ENCODE measurements at places on chromosomes 3 and 15.

DNA sequence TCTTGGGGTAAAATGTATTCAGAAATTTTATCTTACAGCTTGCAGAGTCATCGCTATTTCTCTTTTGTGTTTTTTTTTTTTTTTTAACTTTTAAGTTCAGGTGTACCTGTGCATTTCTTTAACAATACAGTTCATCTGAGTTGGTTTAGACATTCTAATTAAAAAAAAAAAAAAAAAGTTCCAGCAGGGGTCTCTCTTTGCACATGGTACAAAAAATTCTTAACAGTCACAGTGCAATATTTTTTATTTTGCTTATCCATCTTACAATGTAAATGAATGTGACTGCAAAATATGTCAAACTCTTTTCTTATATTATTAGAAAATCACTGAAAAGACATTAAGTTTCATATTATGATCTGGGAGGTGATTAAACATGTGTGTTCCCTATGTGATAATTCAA is 47.5 kb upstream of the SLC9A9 start:
- no peak for DNase-seq

- DNase-seq = no peak
Measured at GRCh38 chr3:46266598-46266997, 24.3 kb downstream of the CCR3 start.

DNA sequence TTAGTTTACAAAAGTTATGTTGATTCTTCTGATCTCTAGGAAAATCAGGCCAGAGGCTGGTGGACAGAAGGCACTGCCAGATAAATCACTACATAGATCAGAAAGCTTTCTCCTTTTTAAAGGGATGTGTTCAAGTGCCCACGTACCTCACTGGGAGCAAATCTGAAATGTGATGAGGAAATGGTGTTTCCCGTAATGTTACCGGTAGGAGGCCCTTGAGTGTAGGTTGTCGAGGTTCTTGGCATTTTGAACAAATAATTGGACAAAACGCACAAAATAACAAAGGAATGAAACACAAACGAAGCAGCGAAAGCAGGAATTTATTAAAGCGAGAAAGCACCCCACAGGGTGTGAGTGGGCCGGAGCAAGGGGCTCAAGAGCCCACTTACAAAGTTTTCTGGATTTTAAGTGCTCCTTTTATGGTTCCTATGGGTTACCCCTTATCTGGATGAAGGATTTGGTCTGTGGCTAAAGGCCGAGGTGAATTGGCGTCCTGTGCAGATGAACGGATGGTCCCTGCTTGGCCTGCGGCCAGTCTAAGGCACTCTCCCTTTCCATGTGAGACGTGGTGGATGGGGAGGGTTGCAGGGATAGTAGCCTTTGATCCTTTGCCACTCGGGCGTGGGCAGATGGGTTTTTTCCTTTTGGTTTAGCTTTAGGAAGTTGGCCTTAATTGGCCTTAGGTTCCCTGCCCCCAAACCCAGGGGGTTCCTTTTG is 1.0 kb downstream of the SNX1 start:
- DNase-seq = no peak

DNA sequence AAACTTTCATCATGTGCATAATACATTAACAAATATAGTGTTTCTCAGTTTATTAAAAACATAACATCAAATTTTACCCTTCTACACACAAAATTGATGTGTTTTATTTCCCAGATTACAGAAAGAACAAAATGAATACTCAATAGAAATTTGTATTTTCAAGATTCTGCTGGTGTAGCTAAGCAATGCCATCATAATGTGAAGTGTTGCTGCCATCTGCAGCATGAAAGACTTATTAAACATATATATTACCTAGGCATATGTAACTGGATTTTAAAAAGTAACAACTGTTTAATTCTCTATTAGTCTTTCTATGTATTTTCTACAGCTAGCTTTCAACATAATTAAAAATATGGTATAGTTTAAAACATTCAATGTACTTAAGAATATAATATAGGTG is 27.5 kb downstream of the PLSCR5 start:
- no peak for DNase-seq

GRCh38 chr3:53232641-53233377 is 23.0 kb downstream of the TKT start:
- DNase-seq = no peak

DNA sequence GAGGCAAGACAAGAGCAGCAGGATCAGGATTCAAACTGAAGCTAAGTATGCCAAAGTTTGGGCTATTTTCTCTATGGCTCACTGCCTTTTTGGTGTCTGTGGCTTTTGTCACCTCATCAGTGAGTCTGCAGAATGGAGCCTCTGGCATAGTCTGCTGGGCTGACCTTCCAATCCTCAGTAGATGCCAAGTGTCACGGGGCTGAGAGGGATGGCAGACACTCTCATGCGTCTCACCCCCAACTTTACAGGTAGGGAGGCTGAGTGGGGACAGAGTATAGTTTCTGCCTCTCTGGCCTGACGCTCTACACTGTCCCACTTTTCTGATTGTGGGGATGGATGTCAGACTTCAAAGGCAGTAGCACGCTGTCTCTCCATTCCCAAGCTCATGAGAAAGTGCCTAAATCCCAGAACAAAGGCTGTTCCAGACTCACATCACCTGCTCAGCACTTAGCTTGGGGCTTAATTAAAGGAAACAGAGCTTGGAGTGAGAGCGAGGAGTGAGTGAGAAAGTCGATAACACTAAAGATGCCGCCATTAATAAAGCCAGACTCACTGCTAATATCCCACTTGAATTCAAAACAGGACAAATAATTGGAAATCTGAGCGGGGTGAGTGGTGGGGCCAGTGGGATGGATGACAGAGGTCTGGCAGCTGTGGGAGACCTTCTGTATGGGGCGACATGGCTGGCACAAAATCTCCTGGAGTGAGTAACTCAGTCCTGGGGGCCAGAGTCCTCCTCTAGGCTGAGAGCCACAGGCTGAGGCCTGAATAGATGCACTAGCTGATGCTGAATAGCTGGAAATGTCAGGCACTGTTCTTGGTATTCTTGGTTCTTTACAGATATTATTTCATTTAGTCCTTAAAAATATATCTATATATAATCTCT is 78.4 kb upstream of the MRPS22 start:
- no peak for DNase-seq

DNA sequence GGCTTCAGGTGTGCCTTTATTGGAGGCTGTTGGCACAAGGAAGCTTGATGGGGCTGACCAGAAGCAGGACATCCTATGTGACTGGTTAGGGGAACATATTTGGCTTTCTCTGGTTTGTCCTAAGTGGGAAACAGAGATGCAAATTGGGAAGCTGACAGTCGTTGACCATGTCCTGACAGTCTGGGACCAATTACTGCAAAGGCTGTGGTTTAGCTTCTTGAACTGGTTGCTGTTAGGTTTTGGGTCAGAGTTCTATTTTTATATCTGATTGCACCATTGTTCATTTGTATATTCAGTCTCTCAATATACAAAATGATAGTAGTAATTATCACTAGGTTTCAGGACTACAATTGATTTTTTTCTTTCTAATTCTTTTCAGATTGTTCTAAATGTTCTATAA is 36.8 kb downstream of the SNTN start:
- DNase-seq = no peak

DNA sequence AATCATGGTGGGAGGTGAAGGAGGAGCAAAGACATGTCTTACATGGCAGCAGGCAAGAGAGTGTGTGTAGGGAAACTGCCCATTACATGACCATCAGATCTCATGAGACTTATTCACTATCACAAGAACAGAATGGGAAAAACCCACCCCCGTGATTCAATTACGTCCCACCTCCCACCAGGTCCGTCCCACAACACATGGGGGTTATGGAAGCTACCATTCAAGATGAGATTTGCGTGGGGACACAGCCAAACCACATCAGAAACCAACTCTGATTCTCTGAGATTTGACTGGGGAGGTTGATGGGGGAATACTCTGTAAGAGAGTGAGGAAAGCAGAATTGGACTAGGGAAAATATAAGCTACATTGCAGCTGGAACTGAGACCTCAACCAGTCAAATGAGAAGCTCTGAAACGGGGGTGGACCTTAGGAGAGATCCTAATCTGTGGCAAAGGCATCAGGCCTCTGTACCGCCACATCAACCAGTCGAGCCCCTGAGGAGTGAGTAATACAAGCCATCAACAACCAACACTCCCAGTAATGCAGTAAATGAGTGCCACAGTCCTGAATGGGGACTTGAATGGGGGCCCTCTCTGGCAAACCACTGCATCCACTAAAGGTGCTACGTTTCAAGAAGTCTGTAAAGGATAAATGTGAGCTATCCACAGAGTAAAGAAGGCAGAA is 207.9 kb upstream of the GADL1 start:
- DNase-seq = no peak

DNA sequence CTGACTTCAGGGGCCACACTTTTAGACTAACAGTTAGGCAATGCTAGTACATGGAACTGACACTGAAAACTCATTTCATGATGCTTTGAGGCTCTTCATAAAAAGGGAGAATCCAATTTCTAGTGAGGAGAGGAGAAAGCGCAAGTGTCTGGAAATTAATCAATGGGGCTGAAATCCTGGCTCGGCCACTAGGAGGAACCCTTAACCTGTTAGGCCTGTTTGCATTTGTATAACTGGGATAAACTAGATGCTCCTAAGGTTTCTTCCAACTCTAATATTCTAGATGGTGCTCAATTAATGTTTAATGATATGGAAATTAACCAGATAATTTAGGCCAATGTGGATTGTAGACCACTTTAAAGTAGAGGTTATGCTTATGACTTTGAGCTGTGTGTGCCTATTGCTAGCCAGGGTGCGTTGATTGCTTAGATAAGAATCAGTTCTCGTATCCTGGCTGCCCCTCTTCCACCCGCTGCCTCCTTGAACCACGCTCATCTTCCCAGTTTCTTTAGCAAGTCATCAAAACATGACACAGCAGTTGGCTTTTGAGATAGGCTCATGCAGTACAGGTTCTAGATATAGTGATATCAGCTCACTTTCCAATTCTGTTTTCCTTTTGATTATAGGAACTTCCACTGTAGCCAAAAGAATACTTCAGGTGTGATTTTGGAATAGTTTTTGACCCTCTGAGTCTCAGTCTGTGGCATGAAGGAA is 16.8 kb upstream of the CRBN start:
- DNase-seq = no peak

DNA sequence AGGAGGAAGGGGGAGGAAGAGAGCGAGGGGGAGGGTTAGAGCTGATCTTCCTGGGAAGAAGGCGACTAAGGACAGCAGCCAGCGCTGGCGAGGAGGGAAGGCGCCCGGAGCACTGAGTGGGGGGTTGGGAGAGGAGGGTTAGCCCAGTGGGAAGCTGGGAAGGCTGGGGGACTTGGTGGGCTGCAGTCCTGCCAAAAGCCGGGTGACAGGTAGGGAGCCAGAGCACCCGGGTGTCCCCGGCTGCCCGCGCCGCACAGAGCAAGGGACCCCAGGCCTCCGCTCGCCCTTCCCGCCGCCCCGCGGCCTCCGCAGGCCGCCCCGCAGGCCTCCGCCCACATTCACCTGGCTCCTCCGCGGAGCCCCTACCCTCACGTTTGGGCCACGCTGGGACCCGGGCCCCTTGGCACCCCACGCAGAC is 448 bp downstream of the SLC12A8 start:
- no peak for DNase-seq

GRCh38 chr3:126450744-126451143 is 24.9 kb downstream of the ZXDC start:
- no peak for DNase-seq

DNA sequence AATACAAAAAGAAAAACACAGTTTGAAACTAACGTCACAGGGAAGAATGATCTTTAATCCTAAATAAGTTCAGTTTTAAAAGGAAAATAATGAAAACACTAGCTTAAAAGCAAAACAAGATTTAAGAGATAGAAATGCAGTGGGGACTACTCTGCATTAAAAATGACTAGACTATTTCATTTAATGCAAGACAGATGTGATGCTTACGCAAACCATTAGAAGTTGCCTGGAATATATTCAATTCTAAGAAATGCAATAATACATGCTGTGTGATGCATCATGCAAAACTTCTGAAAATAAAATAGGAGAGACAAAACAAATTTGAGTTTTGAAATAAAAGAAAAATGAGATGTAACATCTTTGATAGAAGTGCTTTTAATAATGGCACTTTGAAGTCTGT is 97.6 kb upstream of the STRIT1 start:
- no peak for DNase-seq

DNA sequence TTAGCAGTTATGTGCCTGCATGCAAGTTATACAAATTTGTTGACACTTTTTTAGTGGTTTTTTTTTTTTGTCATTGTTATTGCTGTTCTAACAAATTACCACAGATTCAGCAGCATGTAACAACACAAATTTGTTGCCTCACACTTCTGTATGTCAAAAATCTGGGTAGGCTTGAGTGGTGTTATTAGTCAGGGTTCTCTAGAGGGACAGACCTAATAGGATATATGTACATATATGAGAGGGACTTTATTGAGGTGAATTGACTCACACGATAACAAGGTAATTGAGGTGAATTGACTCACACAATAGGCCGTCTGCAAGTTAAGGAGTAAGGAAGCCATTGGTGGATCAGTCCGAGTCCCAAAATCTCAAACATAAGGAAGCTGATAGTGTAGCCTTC is 15.0 kb upstream of the PLSCR1 start:
- no peak for DNase-seq

- no peak for DNase-seq
Measured at GRCh38 chr15:53110999-53111398, 320.9 kb upstream of the ONECUT1 start.

GRCh38 chr3:117728226-117728625 is 1018.6 kb downstream of the TUSC7 start:
- DNase-seq = no peak

DNA sequence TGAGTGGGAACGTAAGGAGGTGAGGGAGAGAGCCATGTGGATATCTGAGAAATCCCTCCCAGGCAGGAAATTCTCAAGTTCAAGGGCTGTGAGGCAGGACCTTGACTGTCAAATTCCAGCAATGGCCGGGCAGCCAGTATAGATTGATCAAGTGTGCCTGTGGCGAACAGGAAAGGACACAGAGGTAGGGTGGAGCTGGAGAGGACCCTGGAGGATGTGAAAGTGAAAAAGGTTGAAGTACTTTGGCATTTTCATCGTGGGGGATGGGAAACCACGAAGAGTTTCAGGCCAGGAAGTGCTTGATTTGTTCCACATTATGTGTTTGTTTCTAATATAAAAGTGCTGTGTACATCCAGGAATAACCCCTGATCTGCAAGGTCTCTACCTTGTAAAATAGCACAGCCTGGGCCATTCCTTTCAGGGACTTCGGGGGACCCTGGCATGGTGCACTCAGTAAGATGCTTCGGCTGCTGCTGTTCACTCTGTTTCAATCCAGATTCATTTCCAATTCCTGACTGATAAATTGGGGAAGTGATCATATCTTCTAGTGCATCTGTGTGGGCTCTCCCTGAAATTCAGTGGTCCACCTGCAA is 156.6 kb downstream of the MCTP2 start:
- DNase-seq = no peak

GRCh38 chr3:43423142-43423541 is 136.8 kb downstream of the SNRK start:
- DNase-seq = peak; percentile 25

DNA sequence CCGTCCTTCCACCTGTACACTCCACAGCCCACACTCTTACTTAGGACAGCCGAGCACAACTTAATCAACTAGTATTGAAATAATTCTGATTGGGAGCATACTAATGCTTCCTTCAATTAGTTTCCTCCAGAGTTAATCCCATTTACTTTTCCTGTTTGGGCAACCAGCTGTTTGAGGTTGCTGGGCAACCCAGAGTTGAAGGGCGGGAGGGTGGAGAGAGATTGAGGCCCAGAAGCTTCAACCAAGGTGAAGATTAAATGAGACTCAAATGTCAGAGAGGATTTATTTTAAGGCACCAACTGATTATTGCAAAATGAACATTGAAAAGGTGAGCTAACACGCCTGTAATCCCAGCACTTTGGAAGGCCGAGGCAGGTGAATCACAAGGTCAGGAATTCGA is 428.5 kb upstream of the SEMA6D start:
- DNase-seq = no peak
